ENCODE measurements at places on chromosomes 7 and 10. TPM values are rescaled to one million over a fixed set of nuclear protein-coding genes. Genes with fewer than 3 reads are reported as not detected.

The AGBL3 gene
- 2.2 TPM for total RNA-seq

The AEBP1 gene
- total RNA-seq, result 219 TPM

The ATRNL1 gene
- total RNA-seq, result 1.4 TPM

The HOXA4 gene
- 0.72 TPM for total RNA-seq

The ZNF853 gene
- under 0.01 TPM for total RNA-seq

The PMPCB gene
- total RNA-seq, result 83.4 TPM

The FKBP6 gene
- not detected for total RNA-seq

The OPALIN gene
- not detected for total RNA-seq

The EBF3 gene
- 35.4 TPM for total RNA-seq

The FEZF1 gene
- total RNA-seq, result not detected

The CYP2E1 gene
- total RNA-seq, result 1.8 TPM

The PPP1R17 gene
- total RNA-seq, result not detected

The GIMAP6 gene
- total RNA-seq, result 0.36 TPM

The KCTD7 gene
- total RNA-seq, result 17.7 TPM

The MTURN gene
- total RNA-seq, result 32.1 TPM

The ATG9B gene
- not detected for total RNA-seq

The ATP5MK gene
- 145 TPM for total RNA-seq

The SPDYE11 gene
- total RNA-seq, result not detected

The PAX4 gene
- not detected for total RNA-seq

The CRHR2 gene
- total RNA-seq, result not detected

The LDB3 gene
- under 0.01 TPM for total RNA-seq

The MBL2 gene
- total RNA-seq, result under 0.01 TPM

The PRKRIP1 gene
- total RNA-seq, result 14.5 TPM

The DOCK1 gene
- total RNA-seq, result 106 TPM
